PC-9 (cell line): ENCODE measurements at places on chromosomes 12 and 14.
A peak's percentile ranks its signal among the peaks of the same experiment; 100 is the strongest.

GRCh38 chr14:94126800-94127199 lies 2.6 kb downstream of the IFI27L2 start:
- no peak for DNase-seq

DNA sequence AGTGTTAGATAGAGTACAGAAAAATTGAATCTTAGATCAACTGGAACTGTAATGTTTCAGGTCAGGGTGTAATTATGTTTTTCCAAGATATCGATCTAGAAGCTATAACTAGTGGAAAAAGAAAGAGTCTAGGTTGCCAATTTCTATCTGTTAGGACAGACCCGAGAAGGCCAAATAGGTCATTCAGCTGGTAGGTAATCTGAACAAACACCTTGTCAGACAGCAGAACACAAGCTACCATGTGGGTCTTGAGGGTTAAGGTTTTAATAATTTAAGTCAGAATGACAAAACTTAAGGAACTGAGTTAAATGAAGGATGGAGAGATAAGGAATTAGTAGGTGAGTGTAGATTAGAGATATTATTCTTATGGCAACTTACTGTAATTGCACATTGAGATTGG lies 44.9 kb upstream of the KCNMB4 start:
- no peak for DNase-seq

DNA sequence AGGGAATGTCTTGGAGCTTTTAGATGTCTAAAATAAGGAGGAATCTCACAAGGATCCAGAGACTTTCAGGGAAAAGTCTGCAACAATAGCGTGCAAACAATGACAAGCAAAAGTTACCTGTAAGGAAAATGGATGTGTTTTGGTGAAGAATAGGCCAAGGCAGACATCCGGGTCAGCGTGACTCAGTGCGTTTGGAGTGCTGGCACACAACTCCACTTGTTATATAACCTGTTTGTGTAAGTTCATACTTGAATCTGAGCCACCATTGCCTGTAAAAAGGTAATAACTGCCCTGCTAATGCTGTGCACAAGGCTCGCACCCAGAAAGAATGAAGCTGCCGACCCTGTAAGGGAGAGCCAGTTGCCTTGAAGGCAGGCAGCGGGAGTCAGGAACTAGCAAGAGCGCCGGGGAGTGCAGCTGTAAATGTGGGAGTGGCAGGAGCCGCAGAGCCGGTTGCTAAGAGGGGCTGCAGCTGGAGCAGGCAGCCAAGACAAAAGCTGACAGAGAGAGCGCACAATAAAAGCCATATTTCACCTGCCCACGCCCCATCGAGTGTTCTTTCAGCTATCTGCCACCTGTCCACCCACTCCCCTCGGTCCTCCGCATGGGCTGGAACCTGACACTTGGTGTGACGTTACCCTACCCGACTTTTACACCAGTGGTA lies 638.5 kb upstream of the MIS18BP1 start:
- peak; percentile 26 for DNase-seq

DNA sequence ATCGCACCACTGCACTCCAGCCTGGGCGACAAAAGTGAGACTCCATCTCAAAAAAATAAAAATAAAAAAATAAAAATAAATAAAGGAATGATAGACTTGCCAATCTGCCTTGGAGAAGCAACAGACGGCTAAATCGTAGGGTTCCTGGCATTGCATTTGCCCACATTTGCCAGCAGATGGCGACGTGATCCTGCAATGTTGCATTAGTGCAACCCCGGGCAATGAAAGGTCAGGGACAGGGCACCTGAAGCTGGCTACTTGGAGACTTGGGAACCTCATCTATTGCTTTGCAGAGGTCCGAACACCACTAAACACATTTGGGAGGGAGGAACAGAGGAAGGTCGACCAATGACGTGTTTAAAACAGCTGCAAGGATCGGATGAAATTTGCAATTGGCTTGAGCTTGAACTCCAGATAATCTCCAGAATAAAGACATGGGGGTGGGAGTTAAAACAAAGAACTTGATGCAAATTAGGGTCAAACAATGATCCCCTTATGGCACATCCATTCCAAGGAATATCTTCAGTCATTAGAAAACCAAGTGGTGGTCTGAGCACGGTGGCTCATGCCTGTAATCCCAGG lies 34.6 kb downstream of the SPRING1 start:
- DNase-seq, result peak; percentile 62

DNA sequence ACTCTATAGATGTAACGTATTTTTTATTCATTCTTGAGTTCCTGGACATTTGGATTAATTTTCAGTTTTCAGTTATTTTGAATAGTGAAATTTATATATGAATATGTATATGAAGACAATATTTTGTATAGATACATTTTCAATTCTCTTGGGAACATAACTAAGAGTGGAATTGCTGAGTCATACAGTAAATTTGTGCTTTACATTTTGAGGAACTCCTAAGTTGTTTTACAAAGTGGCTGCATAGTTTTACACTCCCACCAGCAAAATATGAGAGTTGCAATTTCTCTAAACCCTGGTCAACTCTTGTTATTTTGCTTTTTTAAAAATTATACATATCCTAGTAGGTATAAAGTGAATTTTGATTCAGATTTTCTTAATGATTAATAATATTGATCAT lies 1838.6 kb upstream of the SEL1L start:
- no peak for DNase-seq

- no peak for DNase-seq
Measured at GRCh38 chr12:97464385-97465321, 2.0 kb downstream of the RMST start.

- DNase-seq, result no peak
Measured at GRCh38 chr12:104546575-104546974, 89.8 kb downstream of the CHST11 start.

GRCh38 chr14:95015046-95015445 lies 142.3 kb downstream of the DICER1 start:
- no peak for DNase-seq

- no peak for DNase-seq
Measured at GRCh38 chr12:26721800-26722199, 111.2 kb downstream of the ITPR2 start.

GRCh38 chr12:53500776-53501614 lies at the start of gene TARBP2:
Gene TARBP2, plus strand, starts transcription at chr12:53501283. Its CDS starts 126 bp downstream, at chr12:53501409.
- DNase-seq, result peak; percentile 98

- no peak for DNase-seq
Measured at GRCh38 chr14:89267656-89268055, 149.4 kb downstream of the FOXN3 start.

DNA sequence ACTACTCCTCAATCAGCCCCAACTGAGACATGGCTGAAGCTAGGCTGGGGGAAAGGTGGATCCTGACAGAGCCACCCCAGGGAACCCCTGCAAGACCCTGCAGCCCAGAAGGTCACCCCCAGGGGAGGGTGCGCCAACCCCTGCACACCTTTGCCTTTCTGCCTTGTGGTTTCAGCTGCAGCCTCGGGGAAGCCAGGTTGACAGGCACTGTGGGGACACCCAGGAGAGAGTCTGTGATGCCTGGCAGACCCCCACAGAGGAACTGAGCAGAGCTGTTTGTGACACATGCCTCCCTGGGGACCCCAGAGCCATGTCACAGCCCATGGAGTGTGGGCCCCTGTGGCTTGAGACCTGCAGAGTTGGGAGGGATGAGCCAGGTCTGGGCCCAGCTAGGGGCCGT lies 11.8 kb upstream of the HHIPL1 start:
- DNase-seq, result no peak

DNA sequence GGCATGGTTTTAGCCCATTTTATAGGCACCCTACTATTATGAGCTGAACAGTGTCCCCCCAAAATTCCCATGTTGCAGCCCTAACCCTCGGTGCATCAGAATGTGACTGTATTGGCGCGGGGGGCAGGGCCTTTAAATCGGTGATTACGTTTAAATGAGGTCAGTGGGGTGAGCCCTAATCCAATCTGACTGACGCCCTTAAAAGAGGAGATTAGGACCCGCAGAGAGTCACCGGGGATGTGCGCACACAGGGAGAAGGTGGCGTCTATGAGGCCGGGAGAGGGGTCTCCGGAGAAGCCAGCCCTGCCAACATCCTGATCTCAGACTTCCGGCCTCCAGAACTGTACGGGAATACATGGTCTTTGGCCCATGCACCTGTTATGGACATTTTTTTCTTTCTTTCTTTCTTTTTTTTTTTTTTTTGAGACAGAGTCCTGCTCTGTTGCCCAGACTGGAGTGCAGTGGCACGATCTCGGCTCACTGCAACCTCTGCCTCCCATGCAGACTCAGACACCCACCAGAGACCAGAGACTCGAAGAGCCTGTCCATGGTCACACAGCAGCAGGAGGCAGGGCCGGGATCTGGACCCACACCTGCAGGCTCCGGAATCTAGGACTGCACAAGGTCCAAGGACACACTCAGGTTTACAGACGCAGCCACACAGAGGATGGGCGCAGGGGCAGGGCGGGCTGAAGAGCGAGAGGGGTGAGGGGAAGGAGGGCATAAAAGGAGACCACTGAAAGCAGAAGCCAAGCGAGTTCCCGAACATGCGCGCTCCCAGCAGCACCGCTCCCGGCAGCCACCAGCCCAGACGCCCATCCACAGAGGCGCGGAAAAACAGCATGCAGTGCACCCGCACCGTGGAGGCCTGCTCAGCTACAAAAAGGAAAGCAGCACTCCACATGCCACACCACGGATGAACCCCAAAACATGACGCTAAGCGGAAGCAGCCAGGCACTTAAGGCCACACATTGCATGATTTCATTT lies 19.0 kb downstream of the SCARB1 start:
- DNase-seq, result no peak

- DNase-seq, result no peak
Measured at GRCh38 chr12:106120519-106121105, 18.1 kb downstream of the NUAK1 start.

DNA sequence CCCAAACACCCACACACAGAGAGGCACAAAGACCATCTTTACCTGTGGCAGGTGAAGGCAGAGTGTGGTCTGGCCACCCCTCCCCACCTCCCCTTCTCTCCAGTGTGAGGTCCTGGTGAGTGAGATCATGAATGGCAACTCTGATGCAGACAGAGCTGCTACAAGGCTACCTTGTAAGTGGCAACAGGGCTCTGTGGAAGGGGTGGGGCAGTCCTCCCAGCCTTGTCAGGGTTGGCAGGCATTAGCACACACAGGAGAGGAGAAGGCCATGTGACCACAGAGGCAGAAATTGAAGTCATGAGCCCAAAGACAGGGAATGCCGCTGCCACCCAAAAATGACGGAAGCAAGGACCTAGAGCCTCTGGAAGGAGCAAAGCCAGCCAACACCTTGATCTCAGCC lies 30.7 kb downstream of the VWF start:
- peak; percentile 66 for DNase-seq

DNA sequence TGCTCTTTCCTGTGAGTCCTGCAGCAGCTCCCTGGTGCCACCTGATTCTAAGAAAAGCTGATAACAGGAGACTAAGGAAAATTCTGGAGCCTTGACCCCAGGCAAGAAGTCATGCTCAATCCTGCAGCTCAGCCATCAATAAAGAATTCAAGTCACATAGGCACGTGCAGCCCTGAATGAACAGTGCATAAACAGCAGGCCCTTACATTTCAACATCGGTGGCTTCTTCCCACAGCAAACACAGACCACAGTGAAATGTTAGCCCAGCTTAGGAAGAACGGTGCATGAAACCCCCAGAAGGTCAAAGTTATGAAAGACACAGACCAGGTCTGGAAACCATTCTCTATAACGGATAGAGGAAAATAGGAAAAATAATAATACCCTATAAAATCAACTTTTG lies 10.5 kb downstream of the CINP start:
- no peak for DNase-seq

DNA sequence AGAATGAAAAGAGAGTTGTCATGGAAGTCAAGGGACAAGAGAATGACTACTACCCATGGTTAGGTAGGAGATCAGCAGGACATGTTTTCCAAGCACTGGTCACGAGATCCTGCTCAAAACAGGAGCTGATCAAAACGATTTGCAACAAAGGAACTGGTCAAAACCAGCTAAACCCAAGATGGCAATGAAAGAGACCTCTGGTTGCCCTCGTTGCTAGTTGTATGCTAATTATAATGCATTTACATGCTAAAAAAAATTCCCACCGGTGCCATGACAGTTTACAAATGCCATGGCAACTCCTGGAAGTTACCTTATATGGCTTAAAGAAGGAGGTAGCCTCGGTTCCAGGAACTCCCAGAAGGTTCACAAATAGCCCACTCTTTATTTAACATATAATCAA lies 95.0 kb upstream of the OTX2 start:
- DNase-seq, result no peak

DNA sequence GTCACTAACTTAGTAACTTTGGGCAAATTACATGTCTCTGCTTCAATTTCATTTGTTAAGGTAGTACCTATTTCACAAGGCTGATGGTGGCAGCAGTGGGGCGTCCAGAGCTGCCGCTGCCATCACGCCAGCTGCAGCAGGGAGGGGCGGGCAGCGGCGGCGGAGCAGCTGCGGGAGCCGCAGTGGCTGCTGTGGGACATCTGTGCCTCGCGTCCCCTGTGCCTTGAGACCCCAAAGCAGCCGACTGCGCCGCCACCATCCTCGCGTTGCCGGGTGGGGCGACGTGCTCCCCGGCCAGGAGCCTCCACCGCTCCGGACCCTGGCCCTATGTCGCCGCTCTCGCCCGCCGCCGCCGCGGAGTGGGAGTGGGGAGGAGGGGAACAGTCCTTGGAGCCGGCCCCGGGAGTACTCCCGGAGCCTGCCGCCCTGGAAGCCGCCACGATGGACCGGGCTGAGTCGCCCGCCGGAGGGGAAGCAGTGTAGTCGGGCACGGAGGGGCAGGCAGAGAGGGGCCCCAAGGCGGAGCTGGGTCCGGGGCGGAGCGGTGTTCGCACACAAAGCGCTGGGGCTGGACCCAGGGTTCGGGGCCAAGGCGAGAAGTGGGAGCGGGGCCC lies 51.4 kb downstream of the A2M start:
- peak; percentile 55 for DNase-seq

- no peak for DNase-seq
Measured at GRCh38 chr12:44876544-44877410, 662 bp upstream of the NELL2 start.

- no peak for DNase-seq
Measured at GRCh38 chr12:72133497-72134055, 138.6 kb upstream of the TRHDE start.

GRCh38 chr14:91831337-91831736 lies 36.0 kb downstream of the TC2N start:
- no peak for DNase-seq

DNA sequence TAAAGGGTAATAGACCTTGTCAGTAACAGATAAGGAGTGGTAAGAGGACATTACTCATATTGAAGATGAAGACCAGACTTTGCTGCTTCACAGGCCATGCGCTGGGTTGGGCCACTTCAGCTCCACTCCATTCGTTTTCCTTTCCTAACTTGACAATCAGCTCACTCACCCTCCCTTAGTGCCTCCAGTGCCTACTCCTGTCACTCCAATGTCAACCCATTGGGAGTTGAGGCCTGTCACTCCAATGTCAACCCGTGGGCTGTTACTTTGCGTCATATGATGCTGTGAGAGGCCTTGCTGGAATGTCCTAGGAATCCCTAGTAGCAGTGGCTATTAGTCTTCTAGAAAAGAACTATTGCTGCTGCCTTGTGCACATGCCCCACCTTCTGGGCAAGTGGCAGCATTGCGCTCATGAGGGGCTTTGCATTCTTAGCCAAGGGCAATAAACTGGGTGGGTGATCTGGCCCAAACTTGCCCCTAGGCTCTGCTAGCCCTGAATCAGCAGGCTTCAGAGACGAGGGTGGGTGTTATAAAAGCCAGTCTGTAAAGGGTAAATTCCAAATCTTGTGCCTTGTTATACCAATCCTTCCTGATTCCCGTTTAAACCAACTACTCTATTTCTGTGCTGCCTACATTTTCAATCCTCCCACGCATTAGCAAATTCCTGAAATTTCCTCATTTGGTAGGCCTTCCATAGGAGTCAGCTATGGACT lies 36.1 kb downstream of the BAZ2A start:
- DNase-seq, result peak; percentile 56
